ENCODE measurements at places on chromosomes 1 and 21.

DNA sequence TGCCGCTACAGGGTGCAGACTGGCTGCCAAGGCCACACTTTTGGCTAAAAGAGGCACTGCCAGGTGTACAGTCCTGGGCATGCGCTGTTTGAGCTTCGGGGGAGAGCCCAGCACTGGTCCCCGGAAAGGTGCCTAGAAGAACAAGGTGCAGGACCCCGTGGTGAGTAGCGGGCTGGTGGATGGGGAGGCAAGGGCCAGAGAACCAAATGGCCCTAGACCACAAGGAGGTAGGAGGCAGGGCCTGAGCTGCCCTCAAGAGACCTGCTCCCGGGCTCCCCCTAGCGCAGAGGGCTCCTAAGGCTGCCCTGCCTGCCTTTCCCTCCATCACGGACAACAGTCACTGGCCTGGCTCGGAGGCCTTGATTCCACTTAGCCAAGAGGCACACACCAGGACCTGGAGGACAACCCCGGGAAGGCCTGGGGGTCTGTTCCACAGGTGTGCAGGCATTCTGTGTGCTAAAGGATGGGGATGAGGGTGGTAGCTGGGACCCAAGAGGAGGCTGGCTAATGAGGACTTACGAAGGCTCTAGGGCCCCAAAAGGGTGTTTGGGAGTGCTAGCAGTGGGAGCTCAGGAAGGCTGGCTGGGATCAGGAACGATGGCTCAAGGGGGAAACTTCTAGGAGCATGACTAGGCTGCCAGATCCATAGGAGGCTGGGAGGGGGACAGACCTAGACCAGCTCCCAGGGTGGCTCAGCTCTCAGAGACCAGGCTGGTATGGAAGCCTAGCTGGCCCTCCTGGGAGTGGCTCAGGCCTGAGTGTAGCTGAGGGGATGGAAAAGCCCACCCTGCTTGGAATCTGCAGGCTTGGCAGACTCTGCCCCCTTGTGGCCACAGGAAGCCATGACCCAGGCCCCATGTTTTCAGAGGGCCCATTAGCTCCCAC is 742 bp downstream of the ARTN start:
- peak; percentile 45 for DNase-seq
- peaks cover 49% of the 10 kb centered on the region for H3K4me1 ChIP-seq
- peaks cover 19% of the 10 kb centered on the region for H3K27me3 ChIP-seq
- H3K36me3 ChIP-seq: peaks cover 30% of the 10 kb centered on the region
- no peak overlapping the region for H3K27ac ChIP-seq

DNA sequence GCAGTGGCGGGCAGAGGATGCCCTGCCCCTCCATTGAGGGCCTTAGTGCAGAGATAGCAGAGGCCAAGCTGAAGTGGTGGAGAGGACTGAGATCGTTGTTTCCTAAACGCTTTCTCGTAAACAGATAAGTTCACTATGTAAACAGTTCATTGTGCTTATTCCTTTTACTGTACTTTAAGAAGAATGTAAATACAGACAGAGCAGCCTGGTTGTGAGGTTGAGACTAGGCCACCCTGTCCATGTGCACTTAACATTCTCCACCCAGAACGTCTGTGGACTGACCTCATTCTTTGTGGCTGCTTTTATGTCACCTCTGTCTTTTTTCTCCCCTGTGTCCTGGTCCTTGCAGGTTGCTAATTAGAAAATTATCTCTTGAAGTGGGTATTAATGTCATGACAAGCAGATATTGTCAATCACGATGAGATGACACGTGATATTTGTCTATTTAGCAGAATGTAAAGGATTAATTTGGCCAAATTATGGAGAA is 8.5 kb downstream of the CENPS start:
- H3K27me3 ChIP-seq: no peaks in the 10 kb centered on the region
- peaks cover 11% of the 10 kb centered on the region for H3K36me3 ChIP-seq
- no peaks in the 10 kb centered on the region for H3K4me1 ChIP-seq
- DNase-seq: no peak

DNA sequence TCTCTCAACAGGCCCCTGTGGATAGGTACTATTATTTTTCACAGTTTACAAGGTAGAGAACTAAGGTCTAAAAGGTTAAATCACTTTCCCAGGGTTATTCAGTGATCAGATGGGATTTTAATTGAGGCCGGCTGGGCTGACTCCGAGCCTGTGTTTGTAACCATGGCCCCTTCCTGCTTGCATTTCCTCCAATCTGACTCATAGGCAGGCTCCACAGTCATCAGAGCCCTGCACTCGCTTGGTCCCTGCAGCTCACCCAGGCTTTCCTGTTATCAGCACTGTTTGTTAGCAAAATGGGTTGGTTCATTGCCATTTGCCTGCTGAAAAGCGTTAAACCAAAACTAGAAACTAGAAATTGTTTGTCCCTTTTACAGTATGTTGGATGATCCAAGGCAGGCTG is 41.4 kb upstream of the LMX1A start:
- no peak overlapping the region for H3K4me3 ChIP-seq
- no peak for DNase-seq
- peaks cover 4% of the 10 kb centered on the region for H3K4me1 ChIP-seq
- no peaks in the 10 kb centered on the region for H3K27me3 ChIP-seq

- H3K4me3 ChIP-seq: no peak overlapping the region
- DNase-seq: no peak
- H3K36me3 ChIP-seq: no peaks in the 10 kb centered on the region
- no peak overlapping the region for H3K27ac ChIP-seq
Observed at GRCh38 chr1:205986292-205986691, 16.9 kb downstream of the RAB7B start.

DNA sequence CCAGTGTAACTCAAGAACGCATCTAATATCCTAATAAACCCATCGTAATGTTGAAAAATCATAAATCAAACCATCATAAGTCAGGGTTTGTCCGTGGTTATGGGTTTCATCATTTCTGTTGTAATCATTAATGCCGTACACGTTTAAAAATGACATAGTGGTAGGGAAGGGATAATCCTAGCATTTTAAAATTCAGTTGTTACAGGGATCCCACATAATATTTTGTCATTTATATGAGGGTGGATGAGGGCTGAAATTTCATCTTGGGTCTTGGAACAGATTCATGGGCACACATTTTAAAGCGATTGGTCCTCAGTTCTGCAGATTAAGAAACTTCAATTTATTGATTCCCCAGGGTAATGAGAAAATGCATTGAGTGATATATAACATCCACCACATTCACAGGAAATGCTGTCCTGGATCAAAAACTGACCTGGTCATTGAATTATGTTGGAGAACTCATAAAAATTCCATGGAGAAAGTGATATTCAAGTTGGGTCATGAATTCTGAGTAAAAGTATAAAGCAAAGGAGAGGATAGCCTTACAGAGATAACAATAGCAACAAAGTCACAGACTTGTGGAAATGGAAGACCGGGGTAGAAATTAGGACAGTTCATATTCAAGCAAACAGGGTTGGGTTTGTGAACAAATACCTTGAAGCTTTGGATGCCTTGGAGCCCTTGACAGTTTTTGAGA is 1527.3 kb upstream of the TPTE start:
- no peak overlapping the region for H3K27ac ChIP-seq
- no peaks in the 10 kb centered on the region for H3K36me3 ChIP-seq
- no peak overlapping the region for H3K4me3 ChIP-seq
- no peaks in the 10 kb centered on the region for H3K27me3 ChIP-seq

Measured in spinal cord (tissue), 10 donors.